AG09319 (cell line): ENCODE measurements at places on chromosomes 3 and 15.

DNA sequence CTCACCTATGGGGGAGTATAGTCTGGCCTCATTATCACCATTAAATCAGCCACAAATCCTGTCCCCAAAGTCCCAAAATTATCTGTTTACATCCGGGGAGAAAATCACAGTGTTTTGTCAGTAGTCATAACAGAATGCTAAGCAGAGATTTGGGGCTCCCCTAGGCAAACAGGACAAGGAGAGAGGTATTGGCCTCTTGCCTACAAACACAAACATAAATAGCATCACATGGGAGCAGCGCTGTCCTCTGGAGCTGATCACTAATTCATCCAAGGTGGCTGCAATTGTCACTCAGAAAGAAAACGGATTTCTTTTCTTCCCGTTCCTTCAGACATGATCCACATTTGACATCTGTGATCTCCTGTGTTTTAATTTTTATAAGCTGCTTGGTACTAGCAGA lies 1028.1 kb downstream of the NTRK3 start:
- DNase-seq, result no peak

DNA sequence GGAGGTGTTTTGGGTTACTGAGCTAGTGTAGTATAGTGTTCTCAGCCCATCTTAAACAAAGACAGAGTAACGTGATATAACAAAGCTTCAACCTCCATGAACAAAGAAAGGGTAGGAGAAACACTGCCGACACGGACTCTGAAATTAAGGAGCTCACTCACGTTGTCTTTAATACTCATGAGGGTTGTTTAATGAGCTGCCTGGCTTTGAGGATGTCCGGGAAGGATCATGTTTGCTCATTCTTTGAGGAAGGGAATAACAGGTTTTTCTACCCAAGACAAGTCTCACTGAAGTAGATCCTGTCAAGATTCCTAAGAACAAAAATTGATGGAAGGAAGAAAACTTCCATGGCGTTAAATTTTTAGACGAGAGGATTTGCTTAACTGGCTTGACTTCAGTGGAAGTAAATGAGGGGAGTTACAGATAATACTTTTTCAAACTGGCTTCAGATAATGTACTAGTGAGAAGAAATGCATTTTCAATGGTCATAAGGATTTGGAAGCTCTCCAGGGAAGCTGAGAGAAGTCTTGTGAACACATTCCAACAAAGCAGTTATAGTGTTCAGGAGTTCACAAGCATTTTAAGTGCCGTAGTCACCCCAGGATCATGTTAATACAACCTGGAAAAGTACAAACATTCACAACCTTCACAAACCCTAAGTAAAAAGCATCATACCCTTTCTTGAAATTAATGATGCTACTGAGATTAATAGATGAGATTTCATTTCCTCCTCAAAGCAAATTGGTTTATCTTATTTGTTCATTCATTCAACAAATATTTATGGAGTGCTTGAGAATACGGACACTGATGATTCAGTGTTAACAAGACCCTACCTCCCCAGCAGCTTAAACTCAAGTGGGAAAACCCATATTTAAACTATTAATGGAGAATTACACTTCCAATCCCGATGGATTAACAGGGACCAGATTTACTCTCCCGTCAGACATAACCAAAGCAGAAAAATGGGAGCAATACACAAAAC lies 101.5 kb downstream of the SHQ1 start:
- no peak for DNase-seq

GRCh38 chr3:27501759-27502158 lies 17.6 kb upstream of the SLC4A7 start:
- no peak for DNase-seq

DNA sequence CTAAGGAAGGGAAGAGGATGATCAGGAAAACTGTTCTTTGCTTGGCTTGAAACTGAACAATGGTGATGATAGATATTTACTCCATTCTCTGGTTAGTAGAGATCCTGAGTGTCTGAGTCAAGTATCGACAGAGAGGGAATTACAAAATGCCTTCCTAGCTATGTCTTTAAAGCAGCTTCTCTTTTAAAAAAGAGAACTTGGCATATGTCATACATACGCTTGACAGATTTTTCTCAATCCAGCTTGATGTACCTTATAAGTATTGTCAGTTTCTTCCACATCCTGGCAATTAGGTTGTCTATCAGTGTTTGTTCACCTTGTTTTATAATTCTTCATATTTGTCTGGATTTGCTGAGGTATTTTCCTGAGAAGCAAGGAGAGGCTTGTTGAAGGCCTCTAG lies 5.0 kb upstream of the EPHB1 start:
- DNase-seq, result no peak

- no peak for DNase-seq
Measured at GRCh38 chr3:194680888-194681615, 4.6 kb upstream of the FAM43A start.

- DNase-seq, result no peak
Measured at GRCh38 chr15:92393980-92394308, 263 bp downstream of the ST8SIA2 start.

DNA sequence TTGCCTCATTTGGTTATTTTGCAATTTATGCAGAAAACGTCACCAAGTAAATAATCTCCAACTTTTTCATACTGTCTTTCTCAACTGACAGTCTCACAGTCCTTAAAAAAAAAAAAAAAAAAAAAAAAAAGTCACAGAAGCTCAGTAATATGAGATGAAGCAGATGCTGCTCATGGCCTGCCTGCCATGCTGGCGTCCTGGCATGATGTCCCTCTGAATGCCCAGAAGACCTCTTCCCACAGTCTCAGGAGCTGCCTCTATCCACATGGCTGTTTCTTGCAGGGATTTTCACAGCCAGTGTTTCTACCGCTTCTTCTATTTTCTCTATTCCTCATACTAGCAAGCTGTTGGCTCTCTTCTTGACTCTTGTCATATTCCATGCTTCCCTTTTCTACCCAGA lies 87.7 kb downstream of the TGFBR2 start:
- no peak for DNase-seq

- DNase-seq, result no peak
Measured at GRCh38 chr3:9986230-9986725, 363 bp downstream of the EMC3 start.

GRCh38 chr15:99632521-99632920 lies 66.7 kb downstream of the MEF2A start:
- DNase-seq, result no peak

GRCh38 chr3:150635076-150635475 lies 32.0 kb downstream of the SELENOT start:
- DNase-seq, result no peak
